ENCODE measurements at places on chromosomes 6 and 20.

GRCh38 chr6:18182568-18182967, 27.3 kb downstream of the KDM1B start:
- no peak for DNase-seq

GRCh38 chr6:108193131-108193530, 27.3 kb downstream of the NR2E1 start:
- no peak for DNase-seq

DNA sequence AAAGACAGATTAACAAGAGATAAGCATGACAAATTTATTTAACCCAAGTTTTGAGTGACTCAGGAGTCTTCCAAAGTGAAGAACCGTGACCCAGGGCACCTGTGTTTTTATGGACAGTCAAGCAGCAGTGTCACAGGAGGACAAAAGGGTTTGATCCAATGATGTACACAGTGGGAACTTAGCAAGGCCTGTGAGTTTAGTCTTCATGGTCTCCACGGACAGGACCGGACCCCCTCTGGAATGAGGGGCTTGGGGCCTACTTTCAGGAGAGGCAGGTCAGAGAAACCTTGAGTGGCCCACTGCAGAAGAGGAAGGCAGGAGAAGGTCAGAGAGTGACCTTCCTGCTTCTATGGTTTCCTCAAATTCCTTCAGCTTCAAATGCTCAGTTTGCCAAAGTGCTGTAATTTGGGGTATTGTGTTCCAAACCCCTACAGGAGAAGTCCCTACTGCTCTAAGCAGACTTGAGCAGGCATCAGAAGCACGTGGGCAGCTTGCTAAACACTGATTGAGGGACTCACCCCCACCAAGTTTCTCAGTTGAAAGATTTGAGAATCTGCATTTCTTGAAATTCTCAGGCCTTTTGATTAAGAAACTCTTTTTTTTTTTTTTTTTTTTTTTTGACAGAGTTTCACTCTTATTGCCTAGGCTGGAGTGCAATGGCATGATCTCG, 26.4 kb upstream of the ZMYND8 start:
- DNase-seq = no peak

DNA sequence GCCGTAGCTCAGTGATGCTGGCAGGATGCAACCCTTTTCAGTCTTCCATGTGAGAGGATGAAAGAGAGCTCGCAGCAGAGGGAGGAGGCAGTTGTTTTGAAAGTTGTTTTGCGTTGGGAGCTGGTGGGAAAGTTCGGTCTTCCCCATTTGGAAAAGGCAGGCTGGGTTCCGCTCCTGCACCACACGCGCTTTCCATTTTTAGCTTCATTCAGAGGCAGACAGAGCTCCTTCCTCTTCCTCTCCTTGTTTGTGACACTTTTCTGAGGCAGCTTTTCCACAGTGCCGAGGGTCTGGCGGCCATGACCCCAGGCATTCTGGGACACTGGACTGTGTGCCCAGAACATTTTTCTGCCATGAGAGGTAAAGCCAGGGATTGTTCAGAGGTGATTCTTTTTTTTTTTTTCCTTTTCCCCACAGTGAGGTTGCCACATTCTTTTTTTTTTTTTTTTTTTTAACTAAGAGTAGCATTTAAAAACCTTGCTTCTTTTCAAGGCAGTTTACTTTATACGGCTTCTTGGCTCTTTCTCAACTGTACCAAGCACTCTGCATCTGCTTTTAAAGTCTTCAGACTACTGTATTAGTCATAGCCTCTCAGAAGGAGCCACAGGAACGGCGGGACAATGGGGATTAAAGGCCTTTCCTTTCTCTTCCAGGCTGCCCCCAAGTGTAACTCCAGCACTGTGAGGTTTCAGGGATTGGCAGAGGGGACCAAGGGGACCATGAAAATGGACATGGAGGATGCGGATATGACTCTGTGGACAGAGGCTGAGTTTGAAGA, 1.6 kb downstream of the PRDM1 start:
- DNase-seq = no peak

- DNase-seq = no peak
These were observed 213.4 kb upstream of the RIN2 start for GRCh38 chr20:19544684-19545083.
